ENCODE measurements at places on chromosomes 13 and 19.

GRCh38 chr13:41026788-41027187 lies 7.7 kb upstream of the ELF1 start:
- no peak for DNase-seq

DNA sequence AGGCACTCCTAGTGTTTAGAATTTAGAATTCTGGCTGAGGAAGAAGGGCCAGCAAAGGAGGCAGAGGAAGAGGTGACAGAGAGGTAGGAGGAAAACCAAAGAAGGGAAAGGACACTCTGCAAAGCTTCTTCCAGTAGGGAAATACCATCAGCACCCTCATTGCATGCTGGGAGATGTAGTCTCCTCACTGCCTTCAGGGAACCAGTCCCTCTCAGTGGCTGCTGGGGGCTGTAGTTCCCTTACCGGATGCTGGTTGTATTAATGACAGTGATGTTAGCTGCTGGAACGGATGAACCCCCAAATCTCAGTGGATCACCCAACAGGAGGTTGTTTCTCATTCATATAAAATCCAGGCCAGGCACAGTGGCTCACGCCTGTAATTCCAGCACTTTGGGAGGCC lies 10.1 kb downstream of the GRIN2D start:
- DNase-seq, result no peak

DNA sequence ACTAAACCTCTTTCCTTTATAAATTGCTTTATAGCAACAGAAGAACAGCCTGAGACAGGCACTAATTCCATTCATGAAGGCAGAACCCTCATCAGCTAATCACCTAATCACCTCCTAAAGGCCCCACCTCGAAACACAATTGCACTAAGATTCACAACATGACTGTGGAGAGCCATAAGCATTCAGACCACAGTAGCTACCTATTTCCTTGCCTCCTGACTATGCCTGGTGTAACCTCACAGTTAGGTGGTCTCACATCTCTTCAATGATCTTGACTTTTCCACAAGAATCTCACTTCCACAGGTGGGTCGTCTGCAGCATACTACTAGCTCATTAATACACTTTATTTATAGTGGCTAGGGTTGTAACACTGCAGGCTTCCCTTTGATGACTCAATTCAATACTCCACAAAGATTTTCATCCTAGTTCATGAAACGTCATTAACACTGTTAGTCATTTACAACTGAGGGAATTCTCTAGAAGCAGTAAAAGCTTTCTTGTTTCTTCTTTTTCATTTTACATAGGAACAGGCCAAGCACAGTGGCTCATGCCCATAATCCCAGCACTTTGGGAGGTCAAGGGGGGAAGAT lies 27.1 kb downstream of the STK24 start:
- no peak for DNase-seq

GRCh38 chr13:27269114-27269665 lies 1.4 kb upstream of the RASL11A start:
- no peak for DNase-seq

- DNase-seq, result no peak
Measured at GRCh38 chr13:30569901-30570576, 47.7 kb upstream of the USPL1 start.

GRCh38 chr13:73025217-73026012 lies 33.4 kb upstream of the KLF5 start:
- DNase-seq, result no peak

DNA sequence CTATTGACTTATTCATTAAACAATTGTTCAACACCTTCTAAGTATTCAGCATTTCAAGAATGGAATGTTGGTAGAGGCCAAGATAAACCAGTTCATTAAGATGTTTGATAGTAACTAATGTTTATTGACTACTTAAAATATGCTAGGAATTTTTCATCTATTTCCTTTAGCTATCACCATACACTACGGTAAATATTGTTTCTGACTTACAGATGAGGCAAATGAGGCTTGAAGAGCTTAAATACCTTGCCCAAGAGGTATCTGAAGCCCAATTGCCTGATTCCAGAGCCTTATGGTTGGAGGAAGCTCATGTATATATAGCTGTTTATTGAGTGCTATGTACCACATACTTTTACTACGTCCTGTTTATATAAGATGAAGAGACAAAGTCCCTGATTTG lies 286.2 kb downstream of the NDFIP2 start:
- DNase-seq, result no peak

GRCh38 chr13:80463673-80464352 lies 122.9 kb upstream of the SPRY2 start:
- DNase-seq, result no peak

DNA sequence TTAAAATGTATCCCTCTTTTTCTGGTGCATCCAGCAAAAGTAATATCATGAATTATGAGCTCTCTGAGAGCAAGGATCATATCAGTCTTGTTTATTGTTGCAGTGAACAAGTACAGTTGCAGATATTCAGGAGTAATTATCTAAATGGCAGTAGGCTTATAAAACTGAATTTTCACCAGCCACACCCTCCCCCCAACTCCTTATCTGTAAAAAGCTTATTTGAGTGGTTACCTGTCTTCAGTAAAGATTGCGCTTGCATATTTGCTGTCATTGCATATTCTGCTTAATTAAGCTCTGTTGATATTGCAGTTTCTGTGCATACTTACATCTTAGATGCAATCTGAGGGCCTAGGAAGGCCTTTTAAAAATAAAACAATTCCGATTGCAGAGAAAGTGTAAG lies 87.3 kb downstream of the DNAJC15 start:
- DNase-seq, result no peak

DNA sequence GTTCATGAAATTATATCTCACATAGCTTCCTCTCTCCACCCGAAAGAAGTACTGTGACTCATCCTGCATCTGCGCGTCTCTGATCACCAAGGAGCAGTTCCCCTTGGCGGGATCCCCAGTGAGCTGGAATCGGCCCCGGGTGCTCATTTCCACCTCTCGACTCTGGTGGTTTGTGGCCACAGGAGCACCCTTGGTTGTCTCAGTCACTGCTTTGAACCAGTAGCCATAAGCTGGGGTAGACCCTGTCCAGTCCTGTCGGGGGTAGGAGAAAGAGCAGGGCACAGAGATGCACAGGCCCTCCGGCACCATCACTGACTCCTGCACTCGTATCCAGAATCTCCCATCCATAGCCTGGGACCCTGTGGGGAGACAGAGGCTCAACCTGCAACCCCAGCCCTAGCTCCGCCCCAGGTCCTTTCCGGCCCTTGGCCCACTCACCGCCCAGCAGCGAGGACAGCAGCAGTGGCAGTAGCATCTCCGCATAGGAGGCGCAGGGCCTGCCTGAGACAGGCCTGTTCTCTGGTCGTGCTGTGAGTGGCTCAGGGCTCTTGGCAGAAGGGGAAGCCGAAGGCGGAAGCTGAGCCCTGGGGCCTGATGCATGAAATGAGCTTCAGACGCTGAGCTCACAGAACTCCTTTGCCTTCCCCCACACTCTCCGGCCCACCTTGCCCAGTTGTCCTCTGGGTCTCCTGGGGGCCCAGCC lies at the start of gene SIGLEC10:
Gene SIGLEC10 (minus strand): TSS at position 536 of the 703 bp plus-strand sequence. CDS start 61 bp downstream, at position 475.
- peak; percentile 64 for DNase-seq

DNA sequence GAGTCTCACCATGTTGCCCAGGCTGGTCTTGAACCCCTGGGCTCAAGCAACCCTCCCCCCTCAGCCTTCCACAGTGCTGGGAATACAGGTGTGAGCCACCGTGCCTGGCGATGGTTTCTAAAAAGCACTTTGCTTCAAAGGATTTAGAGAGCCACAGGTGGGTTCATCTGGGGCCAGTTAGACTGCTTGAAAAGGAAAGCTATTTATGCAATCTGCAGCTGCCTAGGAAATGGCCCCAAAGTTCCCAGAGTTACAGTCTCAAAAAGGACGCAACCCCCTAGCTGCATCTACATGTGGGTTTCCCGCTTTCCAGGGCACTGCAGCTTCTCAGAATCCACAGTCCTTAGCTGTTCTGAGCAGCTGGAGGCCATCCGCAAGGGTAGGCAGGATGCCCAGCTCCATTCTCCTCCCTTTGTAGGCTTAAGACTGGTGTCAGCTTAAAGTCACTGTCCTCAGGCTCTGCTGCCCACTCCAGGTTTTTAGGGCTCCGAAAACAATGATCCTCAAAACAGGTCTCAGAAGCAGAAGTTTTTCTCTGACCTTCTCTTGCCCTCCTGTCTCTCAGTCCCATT lies 41.4 kb downstream of the ZNF823 start:
- no peak for DNase-seq

DNA sequence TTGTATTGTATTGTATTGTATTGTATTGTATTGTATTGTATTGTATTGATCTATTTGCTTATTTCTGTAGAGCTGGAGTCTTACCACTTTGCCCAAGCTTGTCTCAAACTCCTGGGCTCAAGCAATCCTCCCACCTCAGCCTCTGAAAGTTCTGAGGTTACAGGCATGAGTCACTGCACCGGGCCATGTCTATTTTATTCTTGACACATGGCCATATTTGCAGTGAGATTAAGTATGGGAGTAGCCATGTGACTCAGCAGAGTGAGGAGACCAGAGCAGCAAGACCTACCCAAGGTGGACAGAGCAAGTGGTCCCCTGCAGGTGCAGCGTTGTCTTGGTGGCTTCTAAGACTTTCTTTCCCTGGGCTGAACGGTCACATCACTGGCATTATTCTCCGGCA lies 49.1 kb upstream of the UBAC2 start:
- DNase-seq, result peak; percentile 24

- DNase-seq, result no peak
Measured at GRCh38 chr13:50225193-50226155, 210.2 kb downstream of the KCNRG start.

- DNase-seq, result no peak
Measured at GRCh38 chr19:48393559-48394330, at the start of gene GRIN2D. TSS of gene GRIN2D (plus strand) at chr19:48393668. CDS start at chr19:48398393, 4,725 bp downstream.

DNA sequence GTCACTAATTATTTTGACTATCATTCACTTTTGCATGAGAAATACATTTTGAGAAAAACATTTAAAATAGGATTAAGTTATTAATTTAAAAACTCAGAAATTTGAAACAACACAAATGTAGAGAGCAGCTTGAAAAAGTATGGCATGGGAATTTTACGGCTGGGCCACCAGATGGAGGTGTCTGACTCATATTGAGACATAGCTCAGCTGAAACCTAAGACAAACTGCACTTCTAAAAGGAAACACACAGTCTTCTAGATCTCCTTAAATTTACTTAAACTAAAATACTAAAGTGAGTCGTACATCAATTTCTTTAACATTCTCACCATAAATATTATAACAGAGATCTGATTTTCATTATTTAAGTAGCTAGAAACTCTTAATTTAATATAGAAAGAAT lies 41.9 kb upstream of the POSTN start:
- no peak for DNase-seq

DNA sequence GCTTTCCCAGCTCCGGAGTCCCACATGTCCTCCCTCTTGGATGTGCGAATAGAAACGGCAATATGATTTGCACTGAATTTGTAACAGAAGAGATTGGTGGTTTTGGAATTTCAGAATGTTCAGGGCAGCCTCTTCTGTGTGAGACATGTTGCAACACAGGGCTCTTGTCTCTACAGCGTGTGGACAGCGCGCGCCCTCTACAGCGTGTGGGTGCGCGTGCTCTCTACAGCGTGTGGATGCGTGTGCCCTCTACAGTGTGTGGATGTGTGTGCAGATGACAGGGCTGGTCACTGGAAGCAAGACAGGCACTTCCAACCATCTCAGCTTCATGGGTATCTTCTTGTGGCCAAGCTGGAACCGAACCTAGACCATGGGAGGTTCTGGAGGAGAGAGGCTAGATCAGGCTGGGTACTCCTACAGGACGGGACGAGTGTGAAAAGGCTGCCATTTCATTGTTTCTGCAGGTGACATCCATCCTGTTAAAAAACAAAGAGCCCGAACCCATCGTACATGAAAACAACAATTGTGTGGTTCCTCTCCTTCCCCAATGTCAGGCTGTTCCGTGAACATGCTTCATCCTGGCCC lies 78.4 kb downstream of the TEX29 start:
- DNase-seq, result no peak

GRCh38 chr19:1086613-1087012 lies 8.6 kb downstream of the POLR2E start:
- DNase-seq, result no peak

DNA sequence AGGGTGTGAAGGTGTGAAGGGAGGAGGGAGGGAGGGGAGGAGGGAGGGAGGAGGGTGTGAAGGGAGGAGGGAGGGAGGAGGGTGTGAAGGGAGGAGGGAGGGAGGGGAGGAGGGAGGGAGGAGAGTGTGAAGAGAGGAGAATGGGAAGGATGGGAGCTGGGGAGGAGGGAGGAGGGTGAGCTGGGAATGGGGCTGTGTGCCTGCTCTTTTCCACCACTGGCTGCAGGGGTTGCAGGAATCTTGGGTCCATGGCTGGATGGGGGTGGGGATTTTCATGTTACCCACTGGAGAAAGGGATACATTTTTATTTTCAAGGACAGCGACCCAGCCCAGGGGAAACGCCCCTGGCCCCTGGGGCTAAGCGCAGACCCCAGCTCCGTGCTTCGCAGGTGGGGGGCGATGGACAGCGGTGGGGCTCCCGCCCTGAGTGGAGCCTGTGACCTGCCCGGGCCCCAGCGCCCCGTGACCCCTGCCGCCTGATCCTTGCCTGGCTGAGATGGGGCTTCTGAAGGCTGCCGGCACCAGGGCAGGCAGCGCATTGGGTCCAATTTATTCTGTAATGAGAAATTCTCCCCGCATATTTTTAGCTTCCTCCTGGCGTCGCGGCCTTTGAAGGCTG lies 3.0 kb upstream of the EFNA2 start:
- DNase-seq, result no peak

GRCh38 chr13:72620874-72621273 lies 106.6 kb downstream of the MZT1 start:
- DNase-seq, result no peak

- DNase-seq, result peak; percentile 4
Measured at GRCh38 chr13:41352935-41353840, 42.1 kb downstream of the NAA16 start.

DNA sequence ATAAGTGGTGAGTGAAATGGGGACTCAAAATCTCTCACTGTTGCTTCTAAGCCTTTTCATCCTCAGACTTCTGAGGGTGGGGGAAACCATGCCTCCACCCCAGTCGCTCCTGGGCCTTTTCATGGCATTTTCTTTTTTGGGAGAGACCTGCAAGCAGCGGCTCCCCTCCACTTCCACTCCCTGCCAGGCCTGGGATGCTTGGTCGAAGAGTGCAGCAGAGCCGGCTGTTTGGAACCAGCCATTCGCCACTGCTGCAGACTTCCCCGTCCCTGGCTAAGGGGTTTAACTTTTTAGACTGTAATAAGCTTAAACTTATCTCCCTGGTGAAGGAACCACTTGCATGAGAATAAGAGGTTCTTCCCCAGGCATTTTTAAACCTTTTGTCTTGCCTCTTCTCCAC lies 617.2 kb downstream of the PCDH9 start:
- DNase-seq, result no peak

- peak; percentile 14 for DNase-seq
Measured at GRCh38 chr19:45340232-45340898, at the start of gene KLC3. TSS of gene KLC3 (plus strand) at chr19:45340750. CDS start at chr19:45345542, 4,792 bp downstream.
